ENCODE measurements at places on chromosomes 6 and 20.

GRCh38 chr6:43938178-43939105, 168.4 kb downstream of the VEGFA start:
- DNase-seq: no peak

DNA sequence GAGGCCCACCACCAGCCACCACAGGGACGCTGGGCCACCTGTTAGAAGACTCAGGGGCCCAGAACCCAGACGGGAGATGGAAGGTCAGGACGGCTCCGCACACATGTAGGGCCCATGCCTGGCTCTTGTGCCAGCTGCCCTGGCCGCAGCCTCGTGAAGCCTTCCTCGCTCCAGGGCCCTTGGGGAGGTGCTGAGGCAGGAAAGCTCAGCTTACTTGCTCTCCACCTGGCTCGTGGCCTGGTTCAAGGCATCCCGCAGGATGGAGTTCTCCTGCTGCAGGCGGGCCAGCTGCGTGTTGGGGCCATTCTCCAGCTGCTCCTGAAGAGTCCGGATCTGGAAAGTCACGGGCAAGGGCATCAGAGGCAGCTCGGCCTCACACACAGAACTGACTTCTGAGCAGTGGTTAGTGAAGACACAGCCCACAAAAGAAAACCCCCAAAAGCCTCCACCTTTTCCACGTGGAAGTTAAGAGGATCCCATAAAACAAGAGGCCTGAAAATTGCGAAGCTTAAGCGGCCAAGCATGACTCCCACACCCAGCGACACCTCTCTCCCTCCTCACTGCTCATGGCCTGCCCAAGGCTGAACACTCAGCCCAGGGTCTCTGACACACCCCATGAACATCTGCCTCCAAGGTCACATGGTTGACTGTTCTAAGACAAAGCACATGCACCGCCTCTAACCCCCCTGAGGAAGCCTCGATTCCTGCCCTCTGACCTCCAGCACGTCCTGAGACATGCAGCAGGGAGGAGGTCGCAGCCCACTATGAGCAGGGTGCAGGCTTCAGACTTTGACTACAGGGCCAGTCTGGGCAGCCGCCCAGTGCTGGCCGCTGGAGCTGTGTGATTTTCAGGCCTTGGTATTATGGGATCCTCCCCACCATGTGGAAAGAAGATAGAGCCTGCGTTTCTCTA, 46.5 kb downstream of the RRBP1 start:
- DNase-seq: no peak

GRCh38 chr6:7264686-7265384, 48.2 kb downstream of the SSR1 start:
- DNase-seq: no peak

GRCh38 chr20:36018208-36018988, 50.0 kb downstream of the CNBD2 start:
- no peak for DNase-seq

DNA sequence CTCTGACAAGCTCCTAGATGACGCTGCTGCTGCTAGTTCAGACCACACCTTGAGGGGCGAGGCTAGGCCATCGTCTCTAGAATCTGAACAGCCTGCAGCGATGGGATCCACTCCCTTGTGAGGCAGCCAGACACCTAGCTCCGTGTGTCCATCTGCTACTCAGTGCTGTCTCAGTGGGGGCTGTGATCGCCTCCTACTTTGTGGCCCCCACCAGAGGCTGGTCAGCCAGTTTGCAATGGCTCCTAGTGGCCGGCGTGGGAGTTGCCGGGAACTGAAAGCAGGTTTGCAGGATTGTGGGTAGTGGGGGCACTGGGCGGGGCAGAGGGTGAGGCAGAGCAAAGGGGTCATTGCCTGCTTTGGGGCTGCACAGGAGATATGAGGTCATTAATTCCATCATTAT, 2.8 kb downstream of the CCN5 start:
- no peak for DNase-seq

- DNase-seq: no peak
Observed at GRCh38 chr20:41161886-41162285, 24.5 kb downstream of the PLCG1 start.

- DNase-seq: no peak
Observed at GRCh38 chr6:138569970-138570724, 70.9 kb upstream of the NHSL1 start.

DNA sequence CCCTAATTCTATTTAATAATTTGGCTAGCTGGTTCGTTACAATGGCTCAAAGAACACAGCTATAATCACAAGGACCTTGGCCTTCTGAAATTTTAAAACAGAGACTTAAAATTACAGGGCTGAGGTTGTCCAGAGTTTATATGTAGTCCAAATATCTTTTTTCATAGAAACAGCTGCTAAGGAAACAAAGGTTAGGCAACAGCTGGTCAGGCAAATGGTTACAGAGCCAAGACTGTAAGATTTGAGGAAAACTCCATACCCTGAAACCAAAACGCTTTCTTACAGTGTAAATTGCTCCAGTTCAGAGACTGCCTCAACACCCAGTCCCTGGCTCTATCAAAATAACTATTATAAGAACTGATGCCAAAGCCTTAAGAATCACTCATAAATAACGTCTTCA, 9.7 kb upstream of the ARHGAP18 start:
- no peak for DNase-seq

- DNase-seq: no peak
Observed at GRCh38 chr6:91240878-91241603, 654.2 kb upstream of the MAP3K7 start.

DNA sequence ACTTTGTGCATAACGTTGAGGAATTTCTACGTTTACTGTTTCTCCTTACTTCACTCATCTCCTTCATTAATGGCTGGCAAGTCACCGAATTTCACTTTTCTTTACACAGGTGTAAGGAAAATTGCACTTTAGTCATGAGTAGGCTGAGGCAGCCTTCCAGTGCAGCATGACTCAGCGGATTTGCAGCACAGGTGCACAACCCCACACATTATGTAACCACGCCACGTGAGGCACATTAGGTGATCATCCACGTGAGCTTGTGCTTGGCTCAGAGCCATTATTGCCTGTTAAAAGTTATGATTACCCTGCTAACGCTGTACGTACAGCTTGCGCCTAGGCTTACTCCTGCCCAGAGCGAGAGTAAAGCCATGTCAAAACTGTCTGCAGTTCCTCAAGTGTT, 158.8 kb downstream of the NKAIN2 start:
- no peak for DNase-seq

DNA sequence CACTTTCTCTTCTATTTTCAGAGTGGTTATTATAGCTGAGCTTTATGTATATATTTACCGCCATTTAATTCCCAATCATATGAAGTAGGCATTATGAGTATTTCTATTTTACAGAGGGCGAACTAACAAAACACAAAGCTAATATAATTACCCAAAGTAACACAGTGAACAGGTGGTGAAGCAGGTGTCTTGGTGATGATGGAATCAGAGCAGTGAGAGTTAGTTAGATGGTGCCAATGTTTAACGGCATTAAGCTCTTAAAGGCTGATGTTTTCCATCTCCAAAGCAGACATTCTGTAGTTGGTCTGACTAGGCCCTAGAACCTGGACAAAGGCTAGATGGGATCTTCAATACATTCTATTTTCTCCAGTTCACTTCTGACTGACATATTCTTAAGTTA, 551.1 kb upstream of the SYNCRIP start:
- DNase-seq: no peak

GRCh38 chr6:158009935-158010585, 28.4 kb downstream of the SYNJ2 start:
- no peak for DNase-seq

DNA sequence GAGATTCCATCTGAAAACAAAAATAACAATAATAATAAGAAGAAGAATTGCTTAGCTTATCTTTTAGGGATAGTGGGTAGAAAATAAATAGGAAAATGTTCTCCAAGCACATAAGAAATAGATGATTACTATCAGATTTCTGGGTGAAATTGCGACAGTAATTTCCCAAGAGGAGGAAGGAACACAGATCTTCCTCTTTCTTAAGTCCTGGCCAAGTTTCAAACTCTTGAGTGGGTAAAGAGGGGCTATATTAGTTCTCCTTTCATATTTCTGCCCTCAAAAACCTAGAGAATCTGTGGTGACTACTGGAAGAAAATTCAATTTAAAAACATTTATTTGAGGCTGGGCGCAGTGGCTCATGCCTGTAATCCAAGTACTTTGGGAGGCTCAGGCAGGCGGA, 63.7 kb downstream of the PHACTR2 start:
- no peak for DNase-seq

GRCh38 chr20:40632346-40632976, 56.6 kb downstream of the MAFB start:
- DNase-seq: no peak

GRCh38 chr20:5297280-5298004, 19.3 kb downstream of the PROKR2 start:
- DNase-seq: no peak

Data from fibroblast of skin of left biceps (primary cell).